ENCODE measurements at places on chromosomes 6 and 20.

GRCh38 chr6:14544666-14545065 lies 427.1 kb downstream of the CD83 start:
- DNase-seq = no peak

GRCh38 chr20:38112261-38112929 lies 52.7 kb downstream of the TGM2 start:
- DNase-seq = no peak

GRCh38 chr6:3592371-3592941 lies 135.6 kb upstream of the SLC22A23 start:
- no peak for DNase-seq

- no peak for DNase-seq
Observed at GRCh38 chr6:162256361-162256760, 471.2 kb downstream of the PRKN start.

Measured in eye (tissue), 1 donor.